ENCODE measurements at places on chromosomes 3 and 15.

DNA sequence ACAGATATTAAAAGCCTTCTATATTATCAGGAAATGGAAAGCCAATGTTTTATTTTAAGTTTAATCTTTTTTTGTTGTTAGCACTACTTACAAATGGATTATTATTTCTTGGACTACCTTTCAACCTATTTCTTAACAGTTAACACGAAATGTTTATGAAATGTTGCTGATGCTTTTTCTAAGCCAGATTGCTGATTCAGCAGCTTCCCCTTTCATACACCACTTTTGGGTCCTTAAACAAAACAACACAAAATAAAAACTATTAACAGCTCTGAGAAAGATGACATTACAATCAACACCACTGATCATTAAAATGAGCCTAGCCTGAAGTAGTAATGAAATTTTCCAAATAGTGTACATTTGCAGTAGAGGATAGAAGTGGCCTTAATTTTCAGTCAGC, 99.2 kb upstream of the VEPH1 start:
- no peak for DNase-seq

GRCh38 chr3:2863127-2863526, 247.0 kb downstream of the IL5RA start:
- DNase-seq, result no peak

DNA sequence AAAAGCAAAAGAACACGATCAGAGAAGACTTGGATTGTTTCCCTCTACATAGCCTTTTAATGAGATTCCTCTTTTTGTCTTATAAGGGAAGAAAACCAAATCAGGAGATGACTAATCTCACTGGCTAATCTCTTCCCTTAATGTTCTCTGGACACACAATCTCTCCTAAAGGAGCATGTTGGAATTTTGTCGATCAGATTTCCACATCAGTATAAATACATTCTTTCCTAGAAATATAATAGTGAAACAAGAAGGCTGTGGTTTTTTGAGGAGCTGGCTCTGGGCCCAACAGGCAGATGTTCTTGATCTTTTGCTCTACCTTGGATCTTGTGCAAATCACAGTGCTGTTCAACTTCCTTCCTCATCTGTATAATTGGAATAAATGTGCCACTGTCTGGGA, 94.0 kb downstream of the GTPBP8 start:
- peak; percentile 61 for DNase-seq

GRCh38 chr15:77643764-77644163, 11.1 kb upstream of the LINGO1 start:
- no peak for DNase-seq

GRCh38 chr3:195802261-195802701, 9.4 kb downstream of the MUC4 start:
- DNase-seq, result no peak

GRCh38 chr15:92112711-92113110, 259.2 kb downstream of the SLCO3A1 start:
- DNase-seq, result no peak

GRCh38 chr3:120622870-120623726, 27.0 kb downstream of the NDUFB4 start:
- DNase-seq, result no peak

GRCh38 chr15:78065973-78066946, 11.3 kb downstream of the TBC1D2B start:
- peak; percentile 70 for DNase-seq

DNA sequence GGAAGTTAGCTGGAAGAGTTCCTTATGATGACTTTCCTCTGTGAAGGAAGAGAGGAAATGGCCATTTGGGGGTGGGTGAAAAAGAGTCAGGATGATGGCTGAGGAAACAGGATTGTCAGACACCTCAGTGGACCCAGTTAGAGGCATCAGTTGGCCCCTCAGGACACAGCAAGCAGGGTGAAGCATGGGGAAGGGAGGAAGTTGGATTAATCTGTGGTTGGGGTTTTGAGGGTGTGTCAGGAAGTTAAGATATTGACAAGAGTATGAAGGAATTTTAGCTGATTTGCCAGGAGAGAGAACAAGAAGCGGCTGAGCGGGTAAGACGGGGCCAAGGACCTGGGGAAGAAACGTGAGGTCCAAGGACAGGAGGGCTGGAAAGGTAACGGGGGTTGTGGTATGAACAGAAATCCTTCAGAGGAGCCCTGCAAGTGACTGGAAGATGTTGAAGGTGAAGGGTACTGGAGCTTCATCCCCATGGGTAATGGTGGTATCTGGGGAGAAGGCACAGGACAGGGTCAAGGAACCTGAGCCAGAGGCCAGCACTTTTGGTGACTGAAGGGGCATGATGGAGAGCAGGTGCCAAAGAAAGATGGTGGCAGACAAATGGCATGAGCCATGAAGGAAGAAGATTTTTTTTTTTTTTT, 2.7 kb downstream of the UQCC5 start:
- DNase-seq, result no peak

GRCh38 chr3:14947100-14947885, at the start of gene NR2C2:
TSS of gene NR2C2 (plus strand) at chr3:14947583. CDS start at chr3:15003915, 56,332 bp downstream.
- peak; percentile 80 for DNase-seq

DNA sequence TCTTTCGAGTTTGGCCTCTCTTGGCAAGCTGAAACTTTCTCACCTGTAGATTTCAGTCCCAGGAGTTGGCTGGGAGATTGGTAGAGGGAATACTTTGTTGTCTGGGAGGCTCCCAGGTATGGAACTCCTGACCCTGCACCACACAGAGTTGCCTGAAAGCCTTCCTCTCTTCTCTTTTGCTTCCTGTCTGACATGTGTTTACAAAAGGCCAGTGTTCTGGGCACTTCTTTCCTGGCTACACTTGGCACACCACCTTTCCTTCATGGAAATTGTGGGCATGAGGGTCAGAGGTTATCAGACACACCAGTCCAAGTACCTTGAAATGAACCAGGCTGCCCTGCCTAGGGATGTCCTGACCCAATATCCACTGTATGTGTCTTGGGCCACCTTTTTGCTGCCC, 123.7 kb downstream of the ABHD5 start:
- DNase-seq, result no peak

DNA sequence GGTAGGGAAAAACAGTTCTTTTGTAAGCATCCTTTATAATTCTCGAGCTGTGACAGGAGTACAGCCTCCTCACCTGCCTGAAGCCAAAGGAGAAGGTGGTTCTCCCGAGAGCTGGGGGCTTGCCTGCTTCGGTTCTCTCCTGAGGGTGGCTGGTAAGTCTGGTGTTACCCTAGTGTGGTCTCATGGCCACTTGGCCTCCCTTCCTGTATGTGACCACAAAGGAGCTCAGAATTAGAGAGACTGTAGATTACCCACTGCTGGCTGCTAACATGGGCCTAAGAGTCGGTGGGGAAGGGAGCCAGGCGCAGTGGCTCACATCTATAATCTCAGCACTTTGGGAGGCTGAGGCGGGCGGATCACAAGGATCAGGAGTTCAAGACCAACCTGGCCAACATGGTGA, 12.6 kb downstream of the PDHB start:
- no peak for DNase-seq

GRCh38 chr15:36632226-36632625, 52.8 kb downstream of the CDIN1 start:
- peak; percentile 49 for DNase-seq

GRCh38 chr3:14899993-14900618, 47.3 kb upstream of the NR2C2 start:
- DNase-seq, result no peak

DNA sequence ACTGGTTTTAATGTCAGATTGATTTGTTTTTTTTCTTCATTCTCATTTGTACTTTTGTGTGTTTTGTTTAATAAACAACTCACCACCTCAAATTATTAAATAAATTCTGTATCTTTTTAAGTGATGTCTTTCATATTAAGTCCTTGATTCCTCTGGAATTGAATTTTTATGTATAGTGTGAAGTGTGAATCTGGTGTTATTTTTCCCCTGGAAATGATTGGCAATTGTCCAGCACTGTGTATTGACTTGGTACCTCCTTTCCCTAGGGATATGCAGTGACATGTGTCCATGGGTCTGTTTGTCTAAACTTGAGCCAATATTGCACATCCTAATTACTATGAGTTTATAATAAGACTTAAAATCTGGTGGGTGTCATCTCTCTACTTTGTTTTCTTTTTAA, 2.1 kb downstream of the RNU5B-1 start:
- peak; percentile 13 for DNase-seq

DNA sequence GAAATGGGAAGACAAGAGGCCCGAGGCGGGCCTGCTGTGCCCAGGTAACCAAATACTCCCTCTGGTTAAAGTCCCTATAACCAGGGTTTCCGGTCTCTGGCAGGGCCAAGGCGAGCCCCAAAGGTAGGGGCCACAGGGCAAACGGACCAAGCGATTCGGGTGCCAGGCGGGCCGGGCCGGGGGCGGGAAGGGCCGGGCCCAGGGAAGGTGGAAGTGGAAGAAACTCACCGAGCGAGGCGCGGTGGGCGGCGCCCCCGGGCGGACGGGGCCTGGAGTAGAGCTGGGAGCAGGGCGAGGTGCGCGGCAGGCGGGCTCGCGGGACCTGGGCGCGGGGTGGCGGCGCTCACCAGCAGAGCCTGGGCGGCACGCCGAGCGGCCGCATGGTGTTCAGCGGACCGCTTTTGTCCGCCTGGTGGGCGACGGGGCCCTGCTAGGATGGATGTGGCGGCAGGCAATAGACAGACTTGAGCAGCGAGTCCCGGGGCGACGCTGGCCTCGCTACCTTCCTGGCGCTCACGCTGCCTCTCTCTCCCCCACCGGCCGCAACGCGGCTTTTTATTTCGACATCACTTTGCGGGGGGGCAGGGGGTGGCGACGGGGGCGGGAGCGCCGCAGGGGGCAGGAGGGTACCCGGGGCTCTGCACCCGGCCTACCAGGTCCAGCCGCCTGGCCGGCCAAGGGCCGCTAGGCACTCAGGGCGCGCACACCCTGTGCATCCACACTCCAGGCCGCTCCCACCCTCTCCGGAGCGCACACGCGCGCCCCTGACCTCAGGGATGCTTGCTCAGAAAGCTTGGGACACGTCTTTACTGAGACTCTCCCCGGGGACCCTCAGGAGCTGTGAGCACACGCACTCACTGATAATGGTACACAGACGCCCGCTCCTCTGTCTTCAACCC, at the start of gene GATA2:
Gene GATA2 (minus strand): TSS at position 531 of the 899 bp plus-strand sequence. CDS start 6,170 bp downstream, outside the sequence.
- no peak for DNase-seq

- no peak for DNase-seq
Observed at GRCh38 chr3:164387236-164387635, 691.1 kb downstream of the SI start.

DNA sequence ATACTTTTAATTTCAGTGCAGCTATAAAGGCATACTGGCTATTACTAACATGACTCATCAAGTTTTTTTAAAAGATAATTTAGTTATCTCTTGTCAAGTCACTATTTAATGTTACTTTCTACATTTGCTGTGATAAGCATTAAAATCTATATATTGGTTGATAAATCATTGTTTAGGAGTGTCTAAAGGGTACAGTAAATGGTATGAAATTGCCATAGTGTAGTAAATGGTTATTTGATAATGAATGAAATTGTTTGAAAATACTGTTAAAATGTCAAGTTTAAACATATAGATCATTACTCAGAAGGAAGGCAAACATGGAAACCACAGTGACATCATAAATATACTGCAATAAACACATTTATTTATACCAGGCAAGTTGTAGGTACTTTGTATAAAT, 13.2 kb upstream of the BNIP2 start:
- DNase-seq, result no peak

- no peak for DNase-seq
Observed at GRCh38 chr3:27554706-27555105, 70.5 kb upstream of the SLC4A7 start.

GRCh38 chr3:13536832-13537231, 12.1 kb upstream of the FBLN2 start:
- no peak for DNase-seq

DNA sequence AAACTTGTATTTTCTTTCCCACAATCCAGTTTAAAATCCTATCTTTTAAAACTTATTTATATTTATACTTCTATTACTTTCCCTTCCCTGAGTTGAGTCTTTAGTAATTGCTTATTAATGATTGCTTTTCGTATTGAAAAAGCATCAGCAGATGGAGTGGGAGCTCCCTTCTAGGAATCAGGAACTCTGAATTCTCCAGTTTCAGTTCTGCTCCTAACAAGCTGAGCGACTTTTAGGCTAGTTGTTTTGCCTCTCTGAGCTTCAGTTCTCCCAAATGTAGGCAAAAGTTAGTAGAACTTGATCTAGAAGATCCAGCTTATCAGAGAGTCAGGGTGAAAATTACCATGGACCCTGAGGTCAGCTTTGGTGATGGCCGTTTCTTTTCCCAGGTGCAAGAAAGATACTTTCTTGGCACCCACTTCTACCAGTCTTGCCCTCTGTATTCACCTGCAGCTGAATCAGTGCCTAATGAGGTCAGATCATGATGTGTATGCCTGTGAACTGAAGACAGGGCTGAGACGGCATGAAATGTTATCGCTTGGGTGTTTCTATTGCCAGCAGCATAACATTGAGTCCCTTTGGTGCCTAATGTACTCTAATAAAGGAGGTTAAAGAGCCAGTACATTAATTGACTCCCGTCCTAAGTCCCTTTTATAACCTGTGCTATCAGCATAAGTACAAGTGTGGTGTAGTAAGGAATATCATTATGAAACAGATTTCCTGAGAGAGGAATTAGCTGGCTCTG, 194.5 kb upstream of the TBC1D5 start:
- DNase-seq, result no peak

DNA sequence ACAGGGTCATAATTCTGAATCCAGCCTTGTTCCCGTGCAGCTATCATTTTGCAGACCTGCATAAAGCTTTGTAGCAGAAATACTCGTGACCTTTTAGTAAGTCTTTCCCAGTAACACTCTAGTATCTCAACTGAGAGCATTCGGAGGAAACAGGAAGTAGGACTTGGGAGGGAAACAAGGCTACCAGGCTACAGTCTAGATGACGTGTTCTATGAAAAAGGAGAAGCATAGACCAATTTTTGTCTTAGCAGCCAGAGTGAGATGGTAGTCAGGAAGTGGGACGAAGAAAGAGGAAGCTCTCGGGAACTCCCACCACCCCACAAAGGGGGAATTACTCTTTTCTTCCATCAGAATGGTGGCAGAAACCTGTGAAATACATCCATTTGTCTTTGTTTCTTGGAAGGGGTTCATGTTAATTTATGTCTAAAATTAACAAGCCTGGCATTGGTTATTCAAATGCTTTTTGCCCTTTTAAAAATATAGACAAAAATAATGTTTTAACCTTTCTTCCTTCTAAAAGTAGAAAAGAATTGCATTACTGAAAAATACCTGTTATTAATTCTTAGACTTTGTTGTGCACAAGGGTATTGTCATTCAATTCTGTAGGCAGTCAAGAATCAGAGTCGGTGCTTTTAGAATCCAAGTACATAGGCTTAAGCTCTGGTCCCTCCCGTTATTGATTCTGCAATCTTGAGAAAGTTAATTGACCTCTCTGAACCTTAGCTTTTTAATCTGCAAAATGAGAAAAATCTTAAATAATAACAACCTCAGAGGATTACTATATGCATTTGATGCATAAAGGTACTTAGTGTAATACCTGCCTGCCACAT, 1.6 kb upstream of the SUCNR1 start:
- peak; percentile 41 for DNase-seq

Measured in mesenchymal stem cell (in vitro differentiated cells and primary cell).